Amygdala (tissue), 56 donors: ENCODE measurements at places on chromosomes 2 and 18.

DNA sequence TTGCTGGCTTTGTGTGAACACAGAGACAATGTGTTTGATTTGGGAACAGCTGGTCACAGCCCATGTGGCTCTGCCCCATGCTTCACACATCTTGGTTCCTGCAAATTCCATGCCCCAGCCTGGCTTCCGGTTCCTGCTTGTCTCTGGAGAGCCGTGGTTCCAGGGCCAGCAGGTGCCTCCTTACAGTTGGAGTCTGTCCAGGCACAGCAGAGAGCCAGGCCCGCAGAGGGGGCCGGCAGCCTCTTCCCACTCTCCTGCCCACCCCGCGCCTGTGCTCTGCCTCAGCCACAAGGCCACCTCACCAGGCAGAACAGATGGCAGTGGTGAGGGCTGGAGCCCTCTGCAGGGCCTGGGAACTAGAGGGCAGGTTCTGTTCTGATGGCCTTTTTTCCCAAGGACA lies 81.5 kb downstream of the LDLRAD4 start:
- DNase-seq = no peak

GRCh38 chr2:189624648-189625355 lies 36.5 kb upstream of the ASNSD1 start:
- no peak for DNase-seq

- no peak for DNase-seq
Observed at GRCh38 chr18:72840109-72840508, 27.7 kb downstream of the NETO1 start.

GRCh38 chr18:326846-327245 lies 59.0 kb upstream of the THOC1 start:
- DNase-seq = no peak

DNA sequence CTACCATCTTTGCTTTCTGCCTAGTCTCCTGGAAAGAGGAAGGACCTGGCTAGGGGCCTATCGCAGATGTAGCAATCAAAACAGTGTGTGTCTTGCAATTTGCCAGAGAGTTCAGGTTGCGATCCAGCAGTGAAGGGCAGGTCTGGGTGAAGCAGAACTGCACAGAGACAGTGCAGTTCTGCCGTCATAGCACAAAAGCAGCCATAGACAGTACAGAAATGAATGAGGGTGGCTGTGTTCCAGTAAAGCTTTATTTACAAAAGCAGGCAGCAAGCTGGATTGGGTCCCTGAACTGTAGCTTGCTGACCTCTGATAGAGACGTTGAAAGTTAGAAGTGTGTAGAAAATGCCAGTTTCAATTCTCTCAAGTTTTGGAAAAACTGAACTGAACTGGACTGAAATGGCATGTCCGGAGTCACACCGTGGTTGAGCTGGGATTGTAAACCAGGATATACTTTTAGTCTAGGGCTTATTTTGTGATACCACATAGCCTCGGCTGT lies 186.8 kb downstream of the LTBP1 start:
- DNase-seq = no peak

DNA sequence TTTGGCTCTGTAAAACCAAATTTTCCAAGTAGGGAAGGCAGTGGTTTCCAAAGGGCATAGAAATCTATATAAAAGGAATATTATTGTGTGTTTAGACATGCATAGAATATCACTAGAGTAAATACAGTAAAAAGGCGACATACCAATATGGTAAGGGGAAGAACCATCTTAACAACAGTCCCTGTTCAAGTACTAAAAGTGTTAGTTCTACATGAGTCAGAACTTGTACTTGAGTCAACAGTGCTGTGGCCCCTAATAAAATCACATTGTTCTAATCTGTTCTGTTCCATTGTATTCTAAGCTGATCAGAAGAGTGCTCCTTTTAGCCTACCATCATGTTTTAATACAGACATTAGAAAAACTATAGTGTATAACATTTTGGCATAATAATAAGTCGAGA lies 36.1 kb upstream of the TNFRSF11A start:
- DNase-seq = no peak

- no peak for DNase-seq
Observed at GRCh38 chr18:22167471-22168241, 1.7 kb upstream of the GATA6 start.

DNA sequence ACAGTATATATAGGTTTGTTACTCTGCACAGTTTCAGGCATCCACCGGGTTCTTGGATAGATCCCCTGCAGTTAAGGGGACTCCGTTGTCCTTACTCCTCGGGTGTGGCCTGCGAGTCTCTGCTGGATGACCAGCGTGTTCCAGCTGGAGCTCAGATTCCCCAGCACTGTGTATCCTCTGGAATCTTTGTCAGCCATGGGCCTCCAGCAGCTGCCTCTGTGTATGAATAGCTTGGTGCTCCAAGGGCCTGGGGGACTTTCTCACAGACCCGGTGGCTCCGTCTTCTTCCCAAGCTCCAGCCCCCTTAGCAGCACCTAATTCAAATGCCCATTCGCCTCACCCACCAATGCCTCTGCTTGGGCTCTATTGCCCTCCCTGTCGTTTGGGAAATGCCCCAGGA lies 6.3 kb downstream of the ANO7 start:
- DNase-seq = no peak

DNA sequence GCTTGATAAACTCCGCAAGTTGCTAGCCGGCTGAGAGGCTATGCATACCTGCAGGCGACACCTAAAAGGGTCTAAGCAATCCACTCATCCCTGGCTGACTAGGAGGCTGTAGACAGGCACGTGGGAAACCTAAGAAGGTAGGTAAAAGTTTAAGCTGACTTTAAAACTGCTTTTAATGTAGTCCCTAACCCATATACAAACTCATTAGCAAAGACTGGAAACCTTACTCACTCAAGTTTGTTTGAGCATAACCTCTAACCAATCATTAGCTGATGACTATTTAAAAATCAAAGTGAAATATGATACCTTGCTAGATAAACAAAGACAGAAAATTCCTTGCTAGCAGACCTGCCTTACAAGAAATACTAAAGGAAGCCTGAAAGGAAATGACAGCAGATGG lies 106.4 kb downstream of the EXOC6B start:
- DNase-seq = no peak

- DNase-seq = no peak
Observed at GRCh38 chr2:68819556-68819955, 51.6 kb downstream of the BMP10 start.

DNA sequence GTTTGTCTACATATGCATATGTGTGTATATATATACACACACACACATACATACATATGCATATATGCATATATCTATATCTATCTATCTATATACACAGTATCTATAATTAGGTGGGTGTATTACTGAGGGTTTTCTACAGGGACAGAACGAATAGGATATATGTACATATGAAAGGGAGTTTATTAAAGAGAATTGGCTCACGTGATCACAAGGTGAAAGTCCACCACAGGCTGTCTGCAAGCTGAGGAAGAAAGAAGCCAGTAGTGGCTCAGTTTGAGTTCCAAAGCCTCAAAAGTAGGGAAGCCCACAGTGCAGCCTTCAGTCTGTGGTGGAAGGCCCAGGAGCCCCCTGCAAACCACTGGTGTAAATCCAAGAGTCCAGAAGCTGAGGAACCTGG lies 756.0 kb upstream of the ACVR2A start:
- no peak for DNase-seq

DNA sequence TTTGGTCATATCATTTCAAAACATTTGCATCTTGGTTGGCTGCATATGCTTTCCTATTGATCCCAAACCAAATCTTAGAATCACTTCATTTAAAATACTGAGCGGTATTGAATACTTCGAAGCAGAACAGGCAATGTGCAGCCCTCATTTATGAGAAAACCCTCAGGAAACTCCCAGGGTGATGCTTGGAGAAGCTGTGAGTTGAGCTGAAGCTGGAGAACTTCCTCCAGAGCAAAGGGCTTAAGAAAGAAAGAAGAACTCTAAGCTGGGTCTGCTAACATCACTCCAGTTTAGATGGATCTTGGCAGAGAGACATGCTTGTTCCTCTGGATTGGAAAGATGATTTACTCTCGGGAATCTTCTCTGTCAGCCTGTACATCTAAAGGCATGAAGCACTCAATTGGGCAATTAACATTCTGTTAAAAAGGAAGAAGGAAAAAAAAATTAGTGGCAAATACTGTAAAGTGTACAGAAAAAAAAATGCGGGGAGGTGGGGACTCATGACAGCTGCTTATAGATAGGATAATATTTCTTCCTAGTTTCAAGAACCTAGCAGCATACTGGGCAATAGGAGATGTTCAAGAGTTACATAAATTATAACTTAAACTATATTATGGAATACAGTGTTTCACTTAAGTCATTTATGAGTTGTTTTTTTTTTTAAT lies 49.5 kb downstream of the ATIC start:
- no peak for DNase-seq

- no peak for DNase-seq
Observed at GRCh38 chr2:173511942-173512341, 157.3 kb downstream of the CDCA7 start.

- DNase-seq = no peak
Observed at GRCh38 chr2:11410101-11410500, 55.9 kb downstream of the E2F6 start.

DNA sequence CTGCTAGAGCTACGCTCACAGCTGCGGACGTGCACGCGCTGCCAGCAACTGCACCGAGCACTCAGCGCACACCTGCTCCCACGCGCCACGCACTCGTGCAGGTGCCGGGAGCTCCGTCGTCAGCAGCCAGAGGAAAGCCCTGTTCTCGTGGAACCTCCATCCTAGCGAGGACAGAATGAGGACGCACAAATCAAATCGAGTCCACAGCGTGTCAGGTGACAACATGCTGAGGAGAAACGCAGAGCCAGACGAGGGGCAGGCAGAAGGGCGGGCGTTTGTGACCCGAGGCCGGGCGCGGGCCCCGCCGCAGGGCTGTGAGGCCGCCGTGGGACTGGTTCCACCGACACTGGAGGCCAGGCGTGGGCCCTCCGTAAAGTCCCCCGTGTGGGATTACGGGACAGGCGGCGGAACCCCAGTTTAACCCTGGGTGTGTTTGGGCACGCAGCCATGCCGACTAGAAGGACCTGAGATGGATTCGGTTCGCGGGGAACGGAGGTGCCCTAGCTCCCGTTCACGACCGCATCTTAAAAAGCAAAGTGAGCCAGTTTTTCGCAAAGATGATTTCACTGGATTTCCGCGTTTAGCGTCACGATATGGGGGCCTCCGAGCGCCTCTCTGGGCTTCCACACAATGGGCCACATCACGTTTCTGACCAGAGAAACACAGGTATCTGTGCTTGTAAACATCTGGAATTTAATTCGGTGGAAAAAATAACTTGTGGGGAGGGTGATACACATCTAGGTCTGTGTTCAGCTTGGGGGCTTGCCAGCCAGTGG lies 26.9 kb upstream of the ALKAL2 start:
- DNase-seq = no peak

DNA sequence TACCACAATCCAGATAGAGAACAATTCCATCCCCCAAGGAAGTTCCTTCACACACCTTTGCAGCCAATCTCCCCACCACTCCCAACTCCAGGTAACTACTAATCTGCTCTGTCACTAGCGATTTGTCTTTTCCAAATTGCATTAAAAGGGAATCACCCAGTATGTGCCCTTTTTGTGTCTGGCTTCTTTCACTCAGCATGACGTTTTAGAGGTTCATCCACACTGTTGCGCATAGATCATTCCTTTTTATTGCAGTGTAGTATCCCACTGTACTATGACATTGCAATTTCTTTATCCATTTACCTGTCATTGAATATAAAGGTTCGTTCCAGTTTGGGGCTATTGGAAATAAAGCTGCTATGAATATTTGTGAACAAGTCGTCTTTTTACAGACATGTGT lies 31.6 kb downstream of the TNS1 start:
- DNase-seq = no peak

GRCh38 chr2:240207661-240208060 lies 67.2 kb upstream of the OTOS start:
- DNase-seq = no peak

GRCh38 chr2:207279520-207279919 lies 113.8 kb upstream of the KLF7 start:
- DNase-seq = no peak

- DNase-seq = no peak
Observed at GRCh38 chr2:70596293-70596692, 42.7 kb upstream of the TGFA start.

DNA sequence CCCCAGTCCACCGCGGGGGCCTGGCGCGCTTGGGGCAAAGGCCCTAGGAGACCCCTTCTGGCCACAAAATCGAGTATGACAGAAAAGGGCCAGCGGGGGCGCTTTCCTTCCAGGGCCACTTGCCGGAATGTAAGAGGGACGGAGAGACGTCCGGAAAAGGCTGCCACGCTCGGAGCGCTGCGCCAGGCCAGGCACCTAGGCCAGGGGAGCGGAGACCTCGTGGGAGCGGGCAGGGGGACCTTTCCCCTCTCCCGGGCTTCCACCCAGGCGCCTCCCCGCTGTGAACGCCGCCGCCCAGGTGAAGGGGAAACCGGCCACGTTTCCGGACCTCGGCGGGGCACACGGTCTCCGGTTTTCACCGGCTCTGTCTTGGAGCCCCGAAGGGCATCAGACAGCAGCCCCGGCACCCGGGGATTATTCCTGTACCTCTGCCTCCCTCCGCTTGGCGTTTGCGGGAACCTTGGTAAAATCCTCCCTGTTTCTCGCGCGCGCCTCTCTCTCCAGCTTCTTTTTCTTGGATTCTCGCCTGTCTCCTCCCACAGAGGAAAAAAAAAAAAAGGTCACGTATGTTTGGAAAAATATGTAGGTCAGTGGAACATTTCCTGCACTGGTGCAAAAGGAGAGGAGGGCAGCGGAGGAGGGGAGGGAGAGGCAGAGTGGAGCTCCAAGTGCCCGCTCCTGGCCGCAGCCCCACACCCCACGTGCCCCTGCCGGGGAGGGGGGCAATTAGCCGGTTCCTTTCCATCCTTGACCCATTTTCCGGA lies 1.2 kb upstream of the NPAS2 start:
- peak; percentile 51 for DNase-seq

- no peak for DNase-seq
Observed at GRCh38 chr2:50515638-50516037, 516.3 kb downstream of the NRXN1 start.

DNA sequence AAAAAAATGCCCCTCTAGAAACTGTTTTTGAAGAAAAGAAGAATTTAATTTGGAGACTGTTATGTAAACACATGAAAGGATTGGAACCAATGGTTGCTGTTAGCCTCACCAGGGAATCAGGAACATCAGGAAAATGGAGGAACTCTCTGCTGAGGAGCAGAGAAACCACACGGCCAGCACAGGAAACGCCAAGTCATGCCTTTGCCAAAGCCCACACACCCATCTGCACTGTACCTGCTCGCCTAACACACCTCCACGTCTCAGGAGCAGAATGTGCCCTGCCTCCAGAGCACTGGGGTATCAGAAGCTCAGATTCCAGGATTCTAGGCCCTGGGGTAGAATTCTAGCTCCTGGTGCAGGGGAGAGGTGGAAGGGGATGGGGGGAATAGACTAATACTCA lies 9.8 kb upstream of the SCYGR1 start:
- DNase-seq = no peak

- no peak for DNase-seq
Observed at GRCh38 chr2:61405813-61406212, 65.1 kb downstream of the USP34 start.
